NCI-H774 (cell line): ENCODE measurements at places on chromosomes 1 and 21.

DNA sequence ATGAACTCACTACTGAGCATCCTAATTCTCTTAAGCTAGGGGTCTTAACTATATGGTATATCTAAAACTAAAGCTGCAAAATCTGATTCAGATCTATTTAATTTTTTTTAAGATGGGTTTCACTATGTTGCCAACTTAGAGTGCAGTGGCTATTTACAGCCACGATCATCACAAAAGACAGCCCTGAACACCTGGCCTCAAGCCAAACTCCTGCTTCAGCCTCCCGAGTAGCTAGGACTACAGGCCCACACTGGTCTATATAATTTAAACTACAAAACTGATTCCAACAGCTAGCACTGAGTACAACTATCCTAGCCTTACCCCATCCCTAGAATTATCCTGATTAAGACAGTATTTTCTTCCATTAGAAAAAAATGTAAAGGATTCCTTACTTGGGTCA, 37.1 kb downstream of the EIF4G3 start:
- DNase-seq, result no peak

DNA sequence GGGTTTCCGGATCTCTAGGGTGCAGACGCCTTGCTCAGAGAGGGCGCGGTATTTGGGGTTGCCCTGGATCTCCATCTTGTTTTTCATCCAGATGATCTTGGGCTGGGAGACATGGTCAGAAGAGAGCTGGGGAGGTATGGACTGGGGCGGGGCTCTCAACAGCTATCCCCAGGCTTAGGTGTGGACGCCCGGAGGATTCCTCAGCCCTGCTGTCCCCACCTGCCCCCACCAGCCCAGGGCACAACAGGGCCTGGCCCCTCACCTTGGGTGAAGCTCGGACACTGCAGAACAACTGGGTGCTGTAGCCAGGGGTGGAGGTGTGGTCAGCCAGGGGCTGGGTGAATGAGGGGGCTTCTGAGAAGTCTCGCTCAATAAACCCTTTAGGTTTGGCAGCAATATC, 6.6 kb downstream of the MYBPH start:
- DNase-seq, result no peak

- peak; percentile 55 for DNase-seq
These were observed 3.6 kb upstream of the MAN1A2 start for GRCh38 chr1:117363571-117364048.

DNA sequence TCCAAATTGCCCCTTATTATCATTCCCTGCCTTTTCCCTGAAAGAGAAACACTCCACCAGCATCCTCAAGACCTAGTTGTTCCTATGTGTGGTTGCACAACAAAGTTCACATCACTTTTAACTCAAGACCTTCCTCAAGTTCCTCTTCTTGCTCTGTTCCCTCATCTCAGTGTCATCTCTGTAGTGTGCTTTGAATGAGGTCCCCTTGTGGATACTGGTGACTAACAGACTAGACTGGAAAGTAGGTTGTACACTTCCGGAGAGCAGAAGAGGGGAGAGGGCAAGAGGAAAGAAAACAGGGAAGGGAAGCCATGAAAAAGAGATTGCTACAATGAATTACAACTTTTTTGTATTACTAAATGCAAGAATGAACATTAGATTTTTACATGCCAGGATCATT, 853.8 kb downstream of the USP25 start:
- DNase-seq, result no peak

- no peak for DNase-seq
These were observed 32.4 kb downstream of the PIK3C2B start for GRCh38 chr1:204462229-204462561.

DNA sequence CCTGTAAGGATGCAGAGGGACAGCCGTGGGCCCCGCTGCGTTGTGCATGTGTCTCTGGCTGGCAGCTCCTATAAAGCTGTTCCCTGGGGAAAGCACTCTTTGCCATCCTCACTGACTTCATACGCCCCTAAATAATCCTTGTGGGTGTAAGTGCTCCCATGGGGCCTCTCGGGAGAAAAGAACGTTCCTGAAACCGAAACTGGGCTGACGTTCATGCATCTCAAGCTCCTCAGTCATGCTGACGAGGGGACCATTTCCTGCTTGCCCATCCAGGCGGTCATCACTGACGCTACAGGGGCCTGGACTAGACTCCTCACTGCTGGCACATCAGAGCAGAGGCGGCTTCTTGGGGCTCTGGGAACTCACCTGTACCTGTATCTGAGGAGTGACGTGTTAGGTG, 73.1 kb upstream of the USP24 start:
- DNase-seq, result no peak
